AG20443 (cell line): ENCODE measurements at places on chromosomes 1 and 21.

GRCh38 chr1:70072231-70072751 is 133.1 kb downstream of the LRRC40 start:
- peak; percentile 16 for DNase-seq

GRCh38 chr1:118963456-118964430 is 24.4 kb downstream of the TBX15 start:
- DNase-seq: peak; percentile 67

DNA sequence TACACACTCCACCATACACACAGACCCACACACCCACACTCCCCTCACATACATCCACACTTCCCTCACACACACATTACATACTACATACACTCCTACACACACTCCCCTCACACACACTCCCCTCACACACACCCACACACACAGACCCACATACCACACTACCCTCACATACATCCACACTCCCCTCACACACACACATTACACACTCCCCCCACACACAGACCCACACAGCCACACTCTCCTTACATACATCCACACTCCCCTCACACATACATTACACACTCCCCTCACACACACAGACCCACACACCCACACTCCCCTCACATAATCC is 32.6 kb upstream of the SELENON start:
- DNase-seq: no peak

DNA sequence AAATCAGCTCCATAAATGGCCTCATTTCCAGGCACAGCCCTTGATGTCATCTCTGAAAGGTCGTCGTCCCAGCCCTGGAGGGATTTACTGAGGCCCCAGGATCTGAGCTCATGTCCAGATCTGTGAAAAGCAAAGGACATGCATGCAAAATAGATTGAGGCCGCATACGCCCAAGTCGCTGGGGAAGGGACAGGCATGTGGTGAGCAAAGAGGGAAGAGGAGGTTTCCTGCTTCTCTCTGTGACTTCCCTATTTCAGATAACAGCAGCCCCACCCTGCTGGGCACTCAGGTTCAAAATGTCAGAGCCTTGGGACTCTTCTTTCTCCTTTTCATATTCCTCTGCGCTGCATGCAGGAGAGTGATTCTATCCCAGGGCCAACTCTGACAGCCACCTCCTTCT is 197.2 kb downstream of the ADSS2 start:
- no peak for DNase-seq

DNA sequence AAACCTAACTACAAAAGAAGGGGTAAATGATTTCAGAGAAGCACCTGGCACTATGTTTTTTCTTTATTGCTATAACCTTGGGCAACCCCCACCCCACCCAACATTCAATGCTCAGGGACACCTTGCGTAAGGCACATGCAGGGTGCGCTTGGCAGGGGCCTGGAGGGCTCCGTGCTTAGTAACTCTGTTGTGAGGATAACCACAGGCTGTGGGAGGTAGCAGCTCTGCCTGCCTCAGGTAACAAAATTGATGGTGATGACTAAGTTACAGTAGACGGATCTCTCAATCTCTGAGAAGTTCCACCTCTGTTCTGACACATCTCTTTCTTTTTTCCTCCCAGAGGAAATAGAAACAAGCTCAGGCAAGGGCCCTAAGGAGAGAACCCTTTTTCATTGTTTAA is 8.7 kb upstream of the CCN1 start:
- DNase-seq: no peak

- DNase-seq: no peak
Observed at GRCh38 chr1:61424382-61424781, 300.6 kb downstream of the TM2D1 start.

DNA sequence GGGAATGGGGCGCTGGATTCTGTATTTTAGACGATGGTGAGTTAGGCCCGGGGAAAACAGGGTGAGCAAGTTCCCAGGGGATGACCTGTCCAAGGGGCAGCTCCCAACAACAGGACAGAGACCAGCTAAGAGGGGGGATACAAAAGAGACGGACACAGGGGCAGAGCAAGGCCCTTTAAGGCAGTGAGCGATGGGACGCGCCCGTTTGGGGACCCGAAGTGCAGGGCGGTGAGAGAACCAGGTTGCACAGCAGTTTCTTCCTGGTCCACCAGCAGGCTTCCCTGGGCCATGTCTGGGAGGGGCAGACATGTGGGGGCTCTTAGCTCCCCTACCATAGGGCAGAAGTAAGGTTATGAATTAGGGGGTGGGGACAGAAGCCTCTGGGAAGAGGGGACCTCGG is 22.0 kb downstream of the INAVA start:
- no peak for DNase-seq

DNA sequence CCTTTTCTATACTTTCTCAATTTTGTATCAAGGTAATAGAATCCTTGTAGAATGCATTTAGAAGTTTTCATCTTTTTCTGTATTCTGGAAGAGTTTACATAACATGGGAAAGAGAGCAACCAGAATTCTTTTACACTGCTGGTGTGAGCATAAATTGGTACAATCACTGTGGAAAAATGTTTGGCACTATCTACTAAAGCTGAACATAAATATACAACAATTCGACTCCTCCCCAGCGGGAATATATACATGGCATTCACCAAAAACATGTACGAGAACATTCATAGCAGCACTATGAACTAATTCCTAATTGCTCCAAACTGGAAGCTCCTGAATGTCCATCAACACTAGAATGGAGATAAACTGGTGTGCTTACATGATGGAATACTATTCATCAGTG is 1.8 kb upstream of the ACBD6 start:
- DNase-seq: no peak

DNA sequence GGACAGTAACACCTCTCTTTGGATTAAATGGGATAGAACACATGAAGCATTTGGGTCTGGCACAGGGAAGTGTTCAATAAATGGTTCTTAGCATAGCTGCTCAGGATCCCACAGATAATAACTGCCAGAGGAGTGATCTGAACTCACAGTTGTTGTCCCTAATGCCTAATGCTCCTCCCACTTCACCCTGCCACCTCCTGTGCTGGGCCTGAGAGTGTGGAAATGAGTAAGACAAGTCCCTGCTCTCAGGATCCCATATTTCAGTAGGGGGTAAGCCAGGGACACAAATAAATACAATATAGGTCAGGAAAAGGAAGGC is 19.9 kb upstream of the FOXO6 start:
- DNase-seq: no peak

GRCh38 chr21:37408464-37409193 is 42.1 kb downstream of the DYRK1A start:
- no peak for DNase-seq

DNA sequence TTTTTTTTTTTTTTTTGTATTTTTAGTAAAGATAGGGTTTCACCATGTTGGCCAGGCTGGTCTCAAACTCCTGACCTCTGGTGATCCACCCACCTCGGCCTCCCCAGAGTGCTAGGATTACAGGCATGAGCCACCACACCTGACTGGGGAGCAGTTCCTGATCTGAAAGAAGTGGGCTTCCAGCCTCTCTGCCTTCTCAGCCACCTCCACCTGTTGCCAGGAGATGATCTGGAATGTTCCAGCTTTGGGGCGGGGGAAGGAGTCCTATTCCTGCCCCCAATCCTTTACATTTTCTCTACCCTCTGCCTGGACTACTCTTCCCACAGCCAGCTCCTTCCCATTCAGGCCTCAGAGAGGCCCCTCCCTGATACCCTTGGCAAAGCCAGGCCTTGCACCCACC is 28.1 kb downstream of the RAP1GAP start:
- DNase-seq: no peak

DNA sequence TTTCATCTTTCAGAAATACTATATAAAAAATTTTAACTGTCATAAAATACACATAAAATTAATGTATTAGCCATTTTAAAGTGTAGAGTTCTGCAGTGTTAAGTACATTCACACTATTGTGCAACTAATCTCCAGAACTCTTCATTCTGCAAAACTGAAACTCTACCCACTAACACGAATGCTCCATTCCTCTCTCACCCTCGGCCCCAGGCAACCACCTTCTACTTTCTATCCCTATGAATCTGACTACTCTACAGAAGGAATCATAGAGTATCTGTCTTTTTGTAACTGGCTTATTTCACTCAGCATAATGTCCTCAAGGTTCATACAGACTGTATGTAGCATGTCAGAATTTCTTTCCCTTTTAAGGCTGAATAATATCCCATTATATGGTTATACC is 43.4 kb downstream of the LTN1 start:
- no peak for DNase-seq

DNA sequence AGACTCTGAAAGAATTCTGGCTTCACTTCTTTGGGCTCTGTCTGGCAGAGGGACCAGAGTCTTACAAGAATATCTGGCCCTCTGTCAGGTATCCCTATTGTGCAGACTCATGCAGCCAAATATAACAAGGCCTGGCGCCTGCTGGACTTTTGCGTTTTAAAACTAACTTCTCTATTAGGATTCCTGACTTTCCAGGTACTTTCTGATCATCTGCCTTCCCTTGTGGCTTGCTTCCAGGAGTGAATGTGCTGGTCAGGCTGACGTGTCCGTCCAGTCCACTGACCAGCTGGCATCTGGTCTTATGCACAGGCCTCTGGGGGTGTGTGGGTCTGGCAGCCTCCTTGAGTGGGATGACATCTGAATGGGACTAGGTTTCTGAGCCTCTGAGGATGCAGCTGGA is 8.6 kb upstream of the RAB29 start:
- DNase-seq: peak; percentile 56

DNA sequence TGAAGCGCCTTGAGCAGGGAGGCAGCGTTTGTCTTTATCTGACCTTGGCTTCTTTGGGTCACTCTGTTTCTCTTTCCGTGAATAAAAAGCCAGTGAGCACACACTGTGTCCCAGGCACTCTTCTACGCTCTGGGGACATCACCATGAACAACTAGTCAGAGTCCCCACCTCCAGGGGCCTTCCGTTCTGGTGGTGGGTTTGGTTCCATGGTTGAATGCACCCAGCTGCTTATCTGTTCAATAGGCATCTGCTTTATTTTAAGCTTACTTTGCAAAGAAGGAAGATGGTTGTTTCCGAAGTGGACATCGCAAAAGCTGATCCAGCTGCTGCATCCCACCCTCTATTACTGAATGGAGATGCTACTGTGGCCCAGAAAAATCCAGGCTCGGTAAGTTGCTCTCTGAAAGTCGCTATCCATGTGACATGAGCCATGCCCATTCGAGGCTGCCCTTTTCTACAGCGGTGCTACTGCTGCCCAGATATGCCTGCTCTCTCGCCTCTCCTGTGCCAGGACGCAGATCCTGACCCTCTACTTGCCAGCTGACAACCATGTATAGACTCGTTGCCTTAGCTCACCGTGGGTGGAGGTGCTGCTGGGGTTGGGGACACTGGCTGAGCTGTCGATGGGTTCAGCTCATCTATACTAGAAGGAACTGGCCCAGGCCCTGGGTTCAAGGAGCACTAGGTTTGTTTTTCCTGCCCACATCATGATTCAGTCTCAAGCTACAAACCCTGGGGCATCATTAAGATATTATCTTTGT is 5.9 kb downstream of the MX1 start:
- no peak for DNase-seq

GRCh38 chr1:114668784-114669561 is 876 bp downstream of the DENND2C start:
- DNase-seq: peak; percentile 49

- DNase-seq: no peak
Observed at GRCh38 chr1:31658721-31659120, 14.0 kb upstream of the PEF1 start.

DNA sequence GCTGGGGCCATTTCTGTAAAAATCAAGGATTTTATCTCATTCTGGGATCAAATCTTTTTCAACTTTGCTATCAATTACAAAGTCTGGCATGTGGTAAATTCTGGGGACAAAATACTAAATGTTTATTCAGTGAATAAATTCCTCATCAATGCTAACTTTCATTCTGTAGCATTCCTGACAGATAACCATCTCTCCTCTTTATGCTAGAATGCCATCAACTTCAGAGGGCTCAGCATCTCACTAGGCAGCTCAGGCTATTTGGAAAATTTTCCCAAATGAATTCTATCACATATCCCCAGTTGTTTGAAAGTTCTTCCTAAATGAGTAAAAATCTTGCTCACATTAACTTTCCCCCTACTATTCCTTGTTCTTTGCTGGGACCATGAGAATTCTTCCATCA is 163.0 kb upstream of the DAB1 start:
- no peak for DNase-seq

DNA sequence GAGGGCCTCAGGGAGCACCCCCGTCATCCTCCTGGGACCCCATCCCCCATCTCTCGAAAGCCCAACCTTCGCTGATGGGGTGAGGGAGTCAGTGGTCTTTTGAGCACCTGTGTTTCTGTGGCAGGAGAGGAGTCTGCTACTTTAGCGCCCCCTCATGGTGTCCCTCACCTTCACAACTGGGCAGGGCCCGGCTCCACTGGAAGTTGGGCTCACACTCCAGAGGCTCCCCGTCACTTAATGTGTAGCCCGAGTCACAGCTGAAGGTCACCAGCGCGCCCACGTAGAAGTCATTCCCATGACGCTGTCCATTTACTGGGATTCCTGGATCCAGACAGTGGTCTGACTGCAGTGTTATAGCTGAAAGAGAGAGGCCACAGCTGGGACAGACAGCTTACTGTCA is 139.5 kb upstream of the HMGB4 start:
- DNase-seq: no peak

GRCh38 chr1:111927652-111928051 is 61.8 kb downstream of the KCND3 start:
- no peak for DNase-seq

- no peak for DNase-seq
Observed at GRCh38 chr1:14136152-14136763, 436.3 kb downstream of the PRDM2 start.

GRCh38 chr21:45575304-45575992 is 33.2 kb upstream of the SLC19A1 start:
- DNase-seq: no peak

GRCh38 chr1:202293569-202293968 is 48.2 kb downstream of the UBE2T start:
- DNase-seq: no peak

DNA sequence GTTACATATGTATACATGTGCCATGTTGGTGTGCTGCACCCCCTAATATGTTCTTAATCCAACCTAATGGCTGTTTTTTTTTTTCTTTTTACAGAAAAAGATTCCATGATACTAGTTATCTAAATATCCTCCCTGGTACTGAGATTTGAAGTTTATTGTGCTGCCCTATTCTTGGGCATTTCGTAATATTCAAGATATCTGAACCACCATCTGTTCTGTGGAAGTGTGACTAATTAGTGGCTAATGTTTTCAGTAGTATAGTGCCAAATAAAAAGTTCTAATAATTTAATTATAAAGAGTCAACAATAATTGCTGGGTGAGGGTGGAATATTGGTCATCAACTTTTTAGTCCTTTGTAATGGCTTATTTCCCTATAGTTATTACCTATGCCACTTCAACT is 217.5 kb downstream of the GABPA start:
- DNase-seq: no peak
